Kidney glomerular epithelial cell (primary cell): ENCODE measurements at places on chromosomes 16 and 17.

DNA sequence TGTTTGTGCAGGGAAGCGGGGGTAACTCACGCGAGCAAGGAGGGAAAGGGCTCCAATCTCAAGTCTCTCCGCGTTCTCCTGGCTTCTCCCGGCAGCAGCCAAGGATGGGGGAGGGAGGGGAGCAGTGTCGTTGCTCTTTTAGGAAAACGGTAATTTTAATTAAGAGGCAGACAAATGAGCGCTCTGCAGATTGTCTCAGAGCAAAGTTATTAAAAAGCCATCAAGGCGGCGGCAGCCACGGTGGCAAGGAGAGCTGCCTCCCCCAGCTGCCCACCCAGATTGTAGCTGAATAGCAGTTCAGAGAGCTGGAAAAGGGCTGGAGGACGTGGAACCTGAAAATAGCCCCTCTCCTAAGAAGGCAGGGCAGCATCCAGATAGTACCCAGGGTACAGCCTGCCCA is 11.6 kb downstream of the SRCIN1 start:
- no peak for DNase-seq

DNA sequence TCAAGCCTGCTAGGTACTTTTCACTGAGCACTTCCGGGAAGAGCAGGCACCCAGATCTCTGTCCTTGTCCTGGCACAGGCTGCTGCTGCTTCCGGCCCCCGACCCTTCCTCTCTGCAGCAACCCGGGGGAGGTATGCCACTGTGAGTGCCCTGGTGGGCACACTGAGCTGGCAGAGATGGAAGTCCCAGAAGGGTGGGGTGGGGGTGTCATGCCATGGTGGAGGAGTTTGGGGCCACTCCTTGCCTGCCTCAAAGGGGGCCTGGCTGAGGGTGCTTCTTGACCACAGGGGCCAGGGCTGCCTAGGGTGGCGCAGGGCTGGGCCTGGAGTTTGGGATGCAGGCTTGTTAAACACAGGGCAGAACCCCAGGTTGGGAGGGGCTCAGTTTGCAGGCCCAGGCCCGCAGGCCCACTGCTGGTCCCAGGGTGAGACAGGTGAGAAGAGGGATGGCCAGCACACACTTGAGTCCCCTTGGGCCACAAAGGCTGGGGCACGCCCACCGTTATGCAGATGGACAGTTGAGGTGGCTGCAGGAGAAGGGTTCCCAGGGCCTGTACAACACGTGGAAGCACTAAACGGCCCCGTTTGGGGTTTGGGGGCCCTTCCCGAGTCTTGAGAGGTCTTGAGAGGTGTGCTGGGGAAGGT is 8.7 kb downstream of the TMEM235 start:
- DNase-seq: no peak

DNA sequence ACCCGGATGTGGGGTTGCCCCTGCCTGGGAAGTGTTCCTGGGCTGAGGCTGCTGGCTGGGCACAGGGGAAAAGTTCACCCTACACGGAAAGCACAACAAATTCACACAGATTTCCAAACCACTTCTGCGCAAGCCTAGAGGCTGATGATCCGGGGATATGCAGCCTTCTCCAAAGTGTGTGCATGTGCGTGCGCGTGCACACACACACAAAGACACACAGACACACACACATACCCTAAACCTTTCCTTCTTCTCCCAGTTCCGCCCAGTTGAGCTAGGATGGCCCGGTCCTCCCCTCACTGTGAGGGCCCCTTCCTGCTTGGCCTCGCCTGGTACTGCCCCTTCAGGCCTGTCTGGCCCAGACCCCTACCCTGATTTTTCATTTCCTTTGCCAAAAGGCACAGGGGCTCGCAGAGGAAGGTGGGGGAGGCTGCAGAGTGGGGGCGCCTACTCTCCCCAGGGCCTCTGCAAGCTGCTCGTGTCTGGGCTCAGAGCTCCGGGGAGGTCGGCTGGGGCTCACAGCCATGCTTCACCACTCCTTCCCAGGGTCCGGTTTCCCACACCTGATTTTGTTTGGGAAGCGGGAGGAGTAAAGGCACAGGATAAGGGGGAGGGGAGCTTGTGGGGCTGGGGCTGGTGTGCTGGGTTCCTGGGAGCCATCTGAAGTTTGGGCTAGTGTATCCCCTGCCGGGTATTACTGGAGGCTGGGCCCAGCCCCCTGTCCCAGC is 144.7 kb downstream of the ENGASE start:
- DNase-seq: no peak

DNA sequence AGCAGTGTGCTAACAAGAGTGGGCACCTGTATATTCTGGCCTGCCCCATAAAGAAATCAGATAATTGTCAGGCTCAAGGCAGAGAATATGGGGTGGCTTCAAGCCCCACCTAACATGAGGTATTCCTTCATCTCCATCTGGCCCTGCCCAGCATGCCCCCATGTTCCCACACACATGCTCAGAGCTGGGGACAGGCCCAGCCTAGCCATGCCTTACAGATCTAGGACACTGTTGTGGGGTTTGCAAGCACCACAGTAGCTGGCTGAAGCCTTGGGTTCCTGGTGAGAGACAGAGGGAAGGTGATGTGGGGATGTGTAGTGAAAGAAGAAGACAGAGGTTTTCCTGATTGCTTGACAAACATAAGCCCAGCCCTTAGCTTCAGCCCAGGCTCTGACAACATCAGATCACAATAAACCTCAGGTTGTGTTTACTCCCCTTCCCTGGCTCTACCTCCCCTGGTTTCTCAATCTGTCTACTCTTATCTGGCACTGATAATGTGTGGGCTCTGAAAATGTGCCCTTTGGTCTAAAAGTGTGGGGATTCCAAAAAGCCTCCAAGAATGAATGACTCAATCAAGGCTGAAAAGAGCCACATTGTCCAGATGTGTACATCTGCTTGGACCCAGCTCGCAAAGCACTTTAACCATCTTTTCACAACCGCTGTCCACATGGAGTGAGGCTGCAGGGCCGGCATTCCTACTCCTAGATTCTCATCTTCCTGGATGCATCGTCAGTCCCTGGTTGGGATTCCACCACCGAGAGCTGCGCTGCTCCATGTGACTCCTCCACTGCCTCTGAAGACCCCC is 34.4 kb downstream of the CDRT4 start:
- no peak for DNase-seq

DNA sequence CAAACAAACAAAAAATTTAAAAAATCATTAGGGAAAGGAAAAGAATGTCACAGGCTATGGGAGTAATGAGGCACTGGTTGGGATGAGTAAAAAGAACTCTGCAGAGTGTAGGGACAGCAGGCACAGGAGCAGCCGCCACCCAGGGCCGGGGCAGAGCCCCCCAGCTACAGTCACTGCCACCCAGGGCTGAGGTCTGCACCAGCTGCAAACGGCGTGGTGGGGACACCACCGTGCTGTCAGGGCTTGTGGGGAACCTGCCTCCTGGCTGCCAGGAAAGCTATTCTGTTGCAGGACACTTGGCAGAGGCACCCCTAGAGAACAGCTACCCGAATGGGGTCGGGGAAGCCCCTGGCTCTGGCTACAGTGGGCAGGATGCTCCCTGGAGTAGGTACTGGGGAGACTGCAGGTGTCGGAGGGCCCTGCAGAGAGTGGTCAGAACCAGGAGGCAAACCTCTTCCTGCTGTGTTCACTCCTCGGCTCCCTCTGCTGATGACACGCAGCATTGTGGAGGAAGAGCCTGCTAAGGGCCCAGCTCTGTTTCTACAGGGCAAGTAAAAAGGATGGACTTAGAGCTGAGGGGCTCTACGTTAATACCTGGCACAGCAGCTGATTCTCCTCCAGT is 32.3 kb upstream of the CAPN15 start:
- no peak for DNase-seq

GRCh38 chr17:6524520-6524919 is 31.8 kb downstream of the PITPNM3 start:
- DNase-seq: peak; percentile 58

- no peak for DNase-seq
These were observed 427 bp upstream of the TLCD3B start for GRCh38 chr16:30031477-30031918.

DNA sequence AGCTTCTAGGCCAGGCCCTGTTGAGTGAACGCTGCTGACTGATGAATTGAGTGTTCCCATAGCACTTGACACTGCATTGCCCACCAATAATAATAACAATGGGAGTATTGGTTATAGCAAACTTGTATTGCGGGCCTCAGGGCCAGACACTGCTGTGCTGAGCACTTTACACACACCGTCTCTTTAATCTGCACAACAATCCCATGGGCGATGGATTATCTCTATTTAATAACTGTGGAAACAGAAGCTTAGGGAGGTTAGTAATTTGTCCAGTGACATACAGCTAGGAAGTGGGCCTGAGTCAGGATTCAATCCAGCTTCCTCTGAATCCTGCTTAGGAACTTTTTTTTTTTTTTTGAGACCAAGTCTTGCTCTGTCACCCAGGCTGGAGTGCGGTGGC is 11.2 kb downstream of the ARHGAP23 start:
- DNase-seq: no peak

DNA sequence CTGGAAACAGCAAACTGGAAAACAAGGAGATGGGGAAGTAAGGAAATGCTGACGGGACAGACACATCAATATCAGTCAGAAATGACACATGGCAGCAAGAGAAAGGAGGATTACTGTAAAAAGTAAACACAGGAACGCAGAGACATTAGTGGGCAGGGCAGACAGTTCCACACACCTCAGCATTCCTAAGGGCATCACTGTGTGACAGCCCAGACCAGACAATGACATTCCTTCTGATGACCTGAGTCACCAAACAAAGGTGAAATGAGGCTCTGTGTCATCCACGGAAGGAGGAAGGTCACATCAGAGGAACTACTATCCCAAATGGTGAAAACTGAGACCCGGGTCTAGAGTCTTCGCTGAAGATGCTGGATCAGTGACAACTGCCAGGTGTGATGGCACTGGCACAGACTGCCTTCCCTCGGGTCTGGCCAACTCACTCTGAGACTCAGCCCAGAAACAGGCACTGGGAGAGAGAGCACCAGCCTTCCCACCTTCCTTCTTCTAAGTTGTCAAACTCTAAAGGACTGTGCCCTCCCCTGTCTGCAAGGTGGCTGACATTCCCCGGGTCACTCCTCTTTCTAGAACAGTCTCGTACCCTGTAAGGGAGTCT is 36.7 kb downstream of the TK2 start:
- peak; percentile 65 for DNase-seq

GRCh38 chr17:8609910-8610309 is 20.6 kb downstream of the MYH10 start:
- DNase-seq: no peak

- no peak for DNase-seq
These were observed 24.4 kb downstream of the YPEL2 start for GRCh38 chr17:59355702-59356325.

DNA sequence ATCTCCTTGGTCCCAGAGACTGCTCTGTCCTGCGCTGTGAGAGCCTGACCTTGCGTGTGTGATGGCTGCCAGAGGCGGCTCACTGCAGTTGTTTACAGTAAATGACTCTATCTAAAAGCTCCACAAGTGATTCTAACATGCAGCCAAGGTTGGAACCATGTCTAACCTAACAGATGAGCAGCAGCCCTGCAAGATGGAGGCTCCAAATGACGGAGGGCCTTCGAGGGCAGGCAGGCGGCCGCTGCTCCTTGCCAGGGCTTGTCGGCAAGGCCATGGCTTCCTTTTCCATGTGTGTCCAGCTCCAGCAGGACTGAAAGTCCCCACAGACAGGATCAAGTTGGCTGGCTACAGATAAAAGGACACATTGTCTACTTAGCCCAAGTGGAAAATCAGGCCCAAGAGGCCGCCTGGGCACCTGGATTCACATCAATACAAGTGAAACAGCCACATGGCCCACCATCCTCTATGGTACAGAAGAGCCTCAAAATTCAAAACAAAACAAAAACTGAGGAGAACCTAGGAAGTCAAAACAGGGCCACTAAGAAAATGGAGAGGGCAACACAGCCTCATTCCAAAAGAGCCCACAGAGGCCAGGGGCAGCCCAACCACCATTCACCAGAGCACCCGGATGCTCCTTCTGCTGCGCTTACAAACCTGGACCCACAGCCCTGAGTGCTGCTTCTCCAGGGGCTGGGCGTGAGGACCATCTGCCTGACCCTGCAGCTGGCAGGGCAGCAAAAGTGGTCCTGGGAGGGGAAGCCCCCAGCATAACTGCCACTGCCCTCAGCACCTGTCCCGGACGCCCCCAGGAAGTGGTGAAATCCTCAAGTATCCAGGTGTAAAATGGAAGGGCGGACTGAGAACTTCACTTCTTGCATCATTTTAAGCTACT is 65.0 kb downstream of the AMFR start:
- no peak for DNase-seq

DNA sequence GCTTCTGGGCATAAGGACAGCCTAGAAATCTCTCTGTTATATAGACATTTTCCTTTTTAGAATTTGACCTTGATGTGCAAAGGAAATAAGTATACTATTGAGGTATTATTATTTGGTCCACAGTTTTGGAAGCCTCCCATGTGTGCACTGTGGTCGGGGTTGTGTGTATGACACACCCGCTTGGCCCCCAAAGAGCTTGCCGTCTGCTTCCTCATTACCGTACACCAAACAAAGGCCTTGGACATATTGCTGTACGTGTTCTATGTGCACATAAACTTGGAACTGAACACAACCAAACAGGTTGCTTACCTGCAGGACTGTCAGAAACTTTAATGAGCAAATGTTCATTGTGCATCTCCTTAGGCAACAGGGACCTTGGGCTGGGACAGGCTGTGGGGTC is 38.2 kb downstream of the METRNL start:
- no peak for DNase-seq

GRCh38 chr16:76777721-76778465 is 413.1 kb upstream of the MON1B start:
- no peak for DNase-seq

DNA sequence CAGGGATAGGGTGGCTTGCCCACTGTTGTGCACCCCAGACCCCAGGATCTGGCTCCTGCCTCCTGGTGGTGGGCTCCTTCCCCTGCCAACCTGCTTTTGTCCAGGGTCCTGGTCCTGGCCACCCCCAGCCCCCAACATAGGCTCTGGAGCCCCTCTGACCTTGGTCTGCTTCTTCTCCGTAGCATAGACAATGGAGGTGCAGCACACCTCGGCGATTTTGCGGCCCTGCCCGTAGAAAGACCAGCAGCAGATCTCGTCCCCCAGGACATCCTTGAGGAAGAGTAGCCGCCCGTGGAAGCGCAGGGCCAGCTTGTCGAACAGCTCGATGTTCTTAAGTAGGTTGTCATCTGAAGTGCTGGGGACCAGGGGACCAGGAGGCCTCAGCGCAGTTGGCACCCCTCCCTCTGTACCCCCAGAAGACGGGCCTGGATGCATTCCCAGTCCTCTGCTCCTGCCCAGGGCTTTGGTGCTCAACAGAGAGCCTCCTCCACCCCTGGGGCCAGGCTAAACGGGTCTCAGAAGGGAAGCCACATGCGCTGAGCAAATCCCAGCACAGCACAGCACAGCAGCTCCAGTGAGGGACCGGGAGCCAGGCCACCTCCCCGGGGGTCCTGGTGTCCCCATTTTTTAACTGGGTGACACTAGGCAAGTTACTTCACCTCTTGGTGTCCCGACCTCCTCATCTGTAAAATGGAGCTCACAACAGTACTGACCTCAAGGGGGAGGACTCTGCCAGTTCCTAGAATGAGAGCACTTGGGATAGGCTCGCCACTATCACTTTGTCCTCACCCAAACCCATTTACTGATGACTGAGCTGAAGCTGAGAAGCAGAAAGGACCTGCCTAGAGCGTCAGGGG is 10.8 kb downstream of the ASPHD1 start:
- no peak for DNase-seq
